OCI-LY7 (cell line): ENCODE measurements at places on chromosomes 13 and 19. TPM values are rescaled to one million over a fixed set of nuclear protein-coding genes. Genes with fewer than 3 reads are reported as not detected.
A peak's percentile ranks its signal among the peaks of the same experiment; 100 is the strongest.

Gene UQCR11
- 143 and 187 TPM in 2 replicates for total RNA-seq

- DNase-seq = peak; percentile 78
These were observed at the start of gene KISS1R for GRCh38 chr19:917323-918151. KISS1R (plus strand) TSS chr19:917333; CDS start chr19:917503, 170 bp downstream.

- no peak for DNase-seq
These were observed 4.7 kb upstream of the SIGLECL1 start for GRCh38 chr19:51246164-51246552.

- peak; percentile 43 for DNase-seq
These were observed 412.8 kb downstream of the ZNF536 start for GRCh38 chr19:30784850-30785457.

DNA sequence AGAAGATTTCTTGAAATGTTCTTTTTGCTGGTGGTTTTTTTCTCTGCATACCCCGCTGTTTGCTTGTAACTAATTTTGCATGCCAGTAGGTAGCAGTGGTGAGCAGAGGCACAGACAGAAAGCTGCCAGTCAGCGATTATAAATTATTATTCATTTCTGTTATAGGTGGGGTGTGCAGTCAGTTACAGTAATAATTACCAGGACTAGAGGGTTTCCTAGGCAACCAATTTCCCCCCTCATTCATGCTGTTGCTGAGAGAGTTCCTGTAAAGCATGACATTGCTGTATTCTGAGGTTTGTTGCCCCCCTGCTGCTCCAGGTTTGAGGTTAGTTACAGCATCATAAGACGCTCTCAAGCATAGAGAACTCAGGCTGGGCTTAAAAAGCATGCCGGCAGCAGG is 104.5 kb downstream of the URI1 start:
- DNase-seq = peak; percentile 26

- DNase-seq = no peak
These were observed 349.7 kb downstream of the LIG4 start for GRCh38 chr13:107865643-107866031.

DNA sequence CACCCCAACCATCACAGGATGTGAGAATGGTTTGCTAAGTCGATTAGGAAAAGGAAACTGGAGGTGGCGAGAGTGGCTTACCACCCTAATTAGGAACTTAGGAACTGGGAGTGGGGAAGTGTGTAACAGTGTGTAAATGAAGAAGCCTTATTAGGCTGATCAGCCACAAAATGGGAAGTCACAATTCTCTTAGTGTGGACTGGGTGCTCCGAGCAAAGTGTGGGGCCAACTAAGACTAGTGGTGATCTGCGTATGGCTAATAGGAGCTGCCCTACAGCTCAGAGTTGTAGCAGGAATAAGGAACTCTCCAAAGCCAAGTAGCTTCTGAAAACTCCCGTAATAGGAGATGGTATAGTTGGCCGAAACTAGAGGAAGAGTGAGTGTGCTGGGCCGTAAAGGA is 7.6 kb downstream of the SIGLEC11 start:
- no peak for DNase-seq

Gene TMEM272
- 0.46 and 0.90 TPM in 2 replicates for total RNA-seq

Gene TMEM221
- not detected in 2 replicates for total RNA-seq

GRCh38 chr13:90613076-90613795 is 734.3 kb upstream of the MIR17HG start:
- DNase-seq = no peak

DNA sequence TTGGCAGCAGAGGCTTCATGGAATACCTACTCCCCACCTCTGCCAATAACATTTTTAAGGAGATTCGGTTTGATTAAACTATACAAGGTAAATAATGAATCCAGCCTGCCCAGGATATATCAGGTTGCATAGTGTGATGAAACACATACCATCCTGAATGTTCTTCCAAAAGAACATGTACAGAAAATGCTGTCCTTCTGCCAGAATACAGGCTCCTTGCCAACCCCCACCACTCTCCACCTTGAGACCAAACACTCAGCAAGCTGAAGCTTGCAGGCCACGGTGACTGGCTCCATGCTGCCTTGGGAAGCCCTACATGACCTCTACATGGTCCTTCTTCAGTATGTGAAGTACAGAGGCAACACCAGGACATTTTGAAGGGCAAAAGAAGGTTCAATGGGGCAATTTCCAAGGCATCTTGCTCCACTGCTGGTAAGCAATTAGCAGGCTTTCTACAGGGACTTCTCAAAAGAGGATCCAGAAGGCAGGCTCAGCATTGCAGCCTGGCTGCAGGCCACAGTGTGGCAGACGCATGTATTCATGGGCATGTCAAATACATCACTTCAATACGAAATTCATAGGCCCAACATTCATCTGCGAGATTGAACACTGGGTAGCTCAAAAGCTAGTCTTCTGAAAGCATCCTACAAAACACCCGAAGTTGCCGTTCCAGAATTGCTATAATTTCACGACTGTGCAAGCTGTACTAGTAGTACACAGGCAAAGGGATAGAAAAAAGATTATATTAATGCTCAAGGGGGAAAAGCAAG is 62.4 kb upstream of the SERP2 start:
- no peak for DNase-seq

- DNase-seq = no peak
These were observed 29.9 kb downstream of the SERP2 start for GRCh38 chr13:44403461-44404056.

GRCh38 chr13:113794764-113795173 is 35.7 kb downstream of the TMEM255B start:
- no peak for DNase-seq
